ENCODE measurements at places on chromosomes 6 and 20.

GRCh38 chr6:97073903-97074302 lies 149.4 kb downstream of the KLHL32 start:
- DNase-seq, result no peak

GRCh38 chr6:169158691-169159090 lies 95.0 kb downstream of the THBS2 start:
- DNase-seq, result no peak

DNA sequence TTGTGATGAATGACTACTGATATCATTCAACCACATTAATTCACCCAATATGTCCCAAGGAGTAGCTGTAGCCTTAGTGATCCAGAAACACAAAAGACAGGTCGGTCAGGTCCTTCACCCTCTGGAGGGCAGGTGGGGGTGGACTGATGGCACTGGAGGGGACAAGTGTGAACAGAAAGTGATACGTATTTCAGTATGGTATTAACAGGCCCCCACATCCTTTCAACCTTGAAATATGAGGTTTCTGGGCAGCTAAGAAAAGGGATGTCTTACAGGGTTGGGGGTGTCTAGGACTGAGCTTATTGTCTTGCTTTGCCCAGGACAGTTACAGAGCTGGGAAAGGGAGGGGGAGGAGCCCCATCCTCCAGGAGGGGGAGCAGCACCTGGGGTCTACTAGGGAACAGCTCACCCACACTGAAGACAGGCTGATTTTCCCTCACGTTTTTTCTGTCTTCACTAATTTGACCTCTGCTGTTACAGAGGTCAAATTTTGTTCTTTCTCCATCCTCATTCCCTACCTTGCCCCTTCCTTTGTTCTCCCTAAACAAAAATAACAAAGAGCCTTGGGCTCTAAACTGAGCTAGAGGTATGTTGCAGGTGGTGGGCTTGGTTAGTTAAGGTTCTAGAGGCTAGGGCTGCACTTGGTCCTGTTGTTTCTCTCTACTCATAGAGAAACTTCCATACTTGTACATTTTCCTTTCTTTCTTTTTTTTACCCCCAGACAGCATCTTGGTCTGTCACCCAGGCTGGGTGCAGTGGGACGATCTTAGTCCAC lies 38.0 kb upstream of the EEF1A1 start:
- no peak for DNase-seq

GRCh38 chr6:46848684-46849360 lies 55.6 kb downstream of the MEP1A start:
- DNase-seq, result peak; percentile 30

DNA sequence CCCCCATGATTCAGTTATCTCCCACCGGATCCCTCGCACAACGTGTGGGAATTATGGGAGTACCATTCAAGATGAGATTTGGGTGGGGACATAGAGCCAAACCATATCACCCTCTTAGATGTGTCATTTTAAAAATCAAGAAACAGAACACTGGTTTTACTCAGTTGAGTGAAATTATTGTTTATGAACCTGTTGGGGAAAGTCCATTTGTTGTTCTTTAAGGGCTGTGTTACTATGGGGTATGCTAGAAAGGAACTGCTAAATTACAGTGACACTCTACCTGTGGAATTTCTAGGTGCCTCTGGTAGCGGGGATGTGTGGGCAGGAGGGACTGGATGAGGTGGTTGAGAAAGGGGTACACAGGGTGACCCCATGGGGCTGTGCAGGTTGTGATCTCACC lies 28.9 kb downstream of the STX11 start:
- no peak for DNase-seq

DNA sequence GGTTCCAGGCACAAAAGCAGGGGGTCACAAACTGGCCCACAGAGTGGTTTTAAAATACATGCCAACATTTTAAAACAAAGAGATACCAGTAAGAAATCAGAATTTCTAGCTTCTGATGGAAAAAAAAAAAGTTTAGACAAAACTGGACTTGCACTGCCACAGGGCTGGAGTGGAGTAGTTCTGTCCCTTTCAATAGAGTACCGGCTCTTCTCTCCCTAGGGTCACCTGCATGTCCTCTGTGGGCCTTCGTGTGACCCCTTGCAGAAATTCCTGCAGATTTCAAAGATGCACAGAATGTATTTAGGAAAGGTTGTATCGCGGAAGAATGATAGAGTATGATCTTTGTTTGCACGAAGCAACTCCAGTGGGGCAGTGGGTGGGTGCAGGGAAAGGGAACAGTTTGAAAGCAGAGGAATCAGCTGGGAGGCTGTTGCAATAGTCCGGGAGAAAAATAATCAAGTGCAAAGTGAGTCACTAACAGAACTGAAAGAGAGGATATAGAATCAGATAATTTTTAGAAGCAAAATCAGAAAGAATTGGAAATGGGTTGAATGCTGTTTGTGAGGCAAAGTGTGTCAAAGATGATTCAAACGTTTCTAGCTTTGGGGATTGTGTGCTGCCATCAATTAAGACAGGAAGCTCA lies 97.3 kb upstream of the STXBP5 start:
- DNase-seq, result no peak

- DNase-seq, result no peak
Measured at GRCh38 chr6:29965873-29966601, 23.7 kb downstream of the HLA-A start.

GRCh38 chr6:155528335-155528734 lies 72.7 kb upstream of the NOX3 start:
- no peak for DNase-seq

- no peak for DNase-seq
Measured at GRCh38 chr6:52566853-52567279, 10.0 kb downstream of the TRAM2 start.

- no peak for DNase-seq
Measured at GRCh38 chr6:19873031-19873430, 35.9 kb downstream of the ID4 start.

GRCh38 chr6:130670142-130670541 lies 157.1 kb upstream of the SMLR1 start:
- no peak for DNase-seq

- no peak for DNase-seq
Measured at GRCh38 chr6:38236631-38237030, 403.1 kb downstream of the BTBD9 start.

DNA sequence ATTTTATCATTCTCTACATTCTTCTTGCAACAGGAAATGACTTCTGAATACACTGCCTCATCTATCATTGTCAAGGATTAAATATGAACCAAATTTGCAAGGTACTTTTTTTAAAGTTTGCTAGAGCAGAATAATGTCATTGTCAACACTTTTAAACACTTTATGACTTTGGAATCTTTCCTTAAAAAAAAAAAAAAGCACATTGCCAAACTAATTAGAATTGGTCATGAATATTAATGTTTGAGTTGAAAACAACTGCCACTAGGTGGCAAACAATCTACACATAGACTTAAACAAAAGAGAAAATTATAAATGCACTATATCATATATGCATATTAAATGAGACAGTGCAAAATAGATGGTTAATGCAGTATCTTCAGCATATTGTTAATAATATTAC lies 32.5 kb upstream of the TMEM244 start:
- DNase-seq, result no peak

GRCh38 chr6:131900231-131900630 lies 50.9 kb downstream of the CCN2 start:
- DNase-seq, result no peak

GRCh38 chr20:53760025-53760441 lies 166.4 kb upstream of the ZNF217 start:
- DNase-seq, result no peak

- DNase-seq, result no peak
Measured at GRCh38 chr6:11795403-11795802, 16.8 kb upstream of the ADTRP start.

DNA sequence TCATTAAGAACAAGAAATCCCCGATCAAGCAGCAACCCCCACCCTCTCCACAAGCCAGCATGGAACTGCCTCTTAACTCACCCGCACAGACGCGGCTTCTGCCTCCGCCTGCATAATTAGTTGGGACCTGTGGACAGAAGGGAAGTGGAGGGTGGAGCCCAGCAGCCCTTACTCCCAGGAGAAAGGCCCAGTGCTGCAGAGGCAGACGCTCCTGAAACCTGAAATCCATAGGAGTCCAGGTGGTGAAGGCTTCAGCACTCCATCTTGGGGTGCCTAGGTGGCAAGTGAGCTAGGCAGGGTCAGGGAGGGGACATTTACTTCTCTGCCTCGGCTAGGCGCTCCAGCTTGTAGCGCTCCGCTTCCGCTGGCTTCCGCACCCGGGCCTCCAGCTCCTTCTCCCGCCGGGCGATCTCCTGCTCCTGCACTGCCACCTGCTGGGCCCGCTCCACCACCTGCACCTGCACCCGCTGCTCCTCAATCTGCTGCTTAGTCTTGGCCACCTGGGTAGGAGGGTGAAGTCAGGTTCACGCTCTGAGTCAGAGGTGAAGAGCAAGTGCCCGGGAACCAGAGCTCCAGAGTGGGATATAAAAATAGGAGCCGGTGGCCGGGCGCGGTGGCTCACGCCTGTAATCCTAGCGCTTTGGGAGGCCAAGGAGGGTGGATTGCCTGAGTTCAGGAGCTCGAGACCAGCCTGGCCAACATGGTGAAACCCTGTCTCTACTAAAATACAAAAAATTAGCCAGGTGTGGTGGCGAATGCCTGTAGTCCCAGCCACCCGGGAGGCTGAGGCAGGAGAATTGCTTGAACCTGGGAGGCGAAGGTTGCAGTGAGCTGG lies 10.7 kb downstream of the TUBB start:
- peak; percentile 75 for DNase-seq

GRCh38 chr6:130598021-130598989 lies 228.9 kb upstream of the SMLR1 start:
- DNase-seq, result no peak

GRCh38 chr6:83536034-83536646 lies 23.8 kb downstream of the PRSS35 start:
- DNase-seq, result peak; percentile 23

DNA sequence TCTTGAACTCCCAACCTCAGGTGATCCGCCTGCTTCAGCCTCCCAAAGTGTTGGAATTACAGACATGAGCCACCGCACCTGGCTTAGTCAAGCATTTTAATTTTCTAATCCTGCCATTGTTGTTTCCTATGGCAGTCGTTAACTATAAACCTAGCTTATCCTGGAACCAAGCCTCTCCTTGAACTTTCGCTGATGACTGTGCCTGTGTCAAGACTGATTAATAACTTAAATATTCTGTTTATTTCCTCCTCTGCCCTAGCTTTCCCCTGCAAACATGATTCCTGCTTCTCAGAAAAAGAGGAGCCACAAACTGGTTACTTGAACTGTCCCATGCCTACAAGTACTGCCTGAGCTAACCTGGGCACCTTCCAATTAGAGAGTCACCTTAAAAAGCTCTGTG lies 1.5 kb downstream of the VNN1 start:
- DNase-seq, result no peak

DNA sequence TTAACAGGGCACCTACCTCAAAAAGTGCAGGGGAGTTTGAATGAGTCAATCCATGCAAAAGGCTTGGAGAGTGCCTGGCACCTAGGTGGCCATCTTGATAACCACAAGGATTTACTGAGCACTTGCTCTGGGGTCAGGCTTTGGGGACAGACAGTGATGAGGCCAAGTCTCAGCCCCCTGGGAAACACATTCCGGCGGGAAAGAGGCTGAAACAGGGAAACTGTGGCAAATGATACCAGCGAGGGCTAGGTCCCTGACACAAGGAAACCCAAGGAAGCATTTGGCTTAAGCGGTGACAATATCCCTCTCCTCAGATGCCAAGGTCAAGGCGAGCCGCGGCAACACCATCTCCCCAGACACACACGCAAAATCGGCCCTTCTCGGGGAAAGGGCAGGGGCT lies 527 bp upstream of the DOK5 start:
- DNase-seq, result no peak

- no peak for DNase-seq
Measured at GRCh38 chr6:118502169-118502568, 45.9 kb upstream of the PLN start.

DNA sequence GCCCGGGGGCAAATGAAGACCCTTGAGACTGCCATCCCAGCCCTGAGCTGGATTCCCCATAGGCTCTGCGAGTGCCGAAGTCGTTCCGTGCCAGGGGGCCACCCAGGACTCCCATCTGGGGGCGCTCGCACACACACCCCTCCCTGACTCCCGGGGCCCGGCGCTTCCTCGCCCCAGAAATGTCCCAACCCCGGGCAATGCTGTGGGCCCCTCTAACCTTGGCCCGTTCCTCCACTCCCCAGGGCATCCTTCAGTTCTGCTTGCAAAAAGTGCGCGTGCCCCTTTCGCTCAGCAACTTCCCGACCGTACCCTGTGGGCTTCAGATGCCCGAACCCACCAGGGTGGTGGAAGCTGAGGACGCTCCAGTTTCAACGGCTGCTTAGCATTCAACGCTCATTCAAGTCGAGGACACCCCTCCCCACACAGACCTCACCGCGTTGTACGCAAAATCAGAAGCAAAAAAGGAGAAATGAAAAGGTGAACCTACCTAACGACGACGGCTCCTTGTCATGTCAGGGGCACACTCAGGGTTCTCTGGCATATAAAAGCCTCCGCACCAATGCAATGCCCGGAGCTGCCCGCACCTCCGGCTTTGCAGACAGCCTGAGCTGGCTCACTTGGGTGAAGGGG lies 25.3 kb downstream of the RIPOR2 start:
- DNase-seq, result no peak

- DNase-seq, result no peak
Measured at GRCh38 chr6:137122612-137123011, 50.8 kb downstream of the IL22RA2 start.

- no peak for DNase-seq
Measured at GRCh38 chr6:109916759-109917158, 61.4 kb upstream of the GPR6 start.

DNA sequence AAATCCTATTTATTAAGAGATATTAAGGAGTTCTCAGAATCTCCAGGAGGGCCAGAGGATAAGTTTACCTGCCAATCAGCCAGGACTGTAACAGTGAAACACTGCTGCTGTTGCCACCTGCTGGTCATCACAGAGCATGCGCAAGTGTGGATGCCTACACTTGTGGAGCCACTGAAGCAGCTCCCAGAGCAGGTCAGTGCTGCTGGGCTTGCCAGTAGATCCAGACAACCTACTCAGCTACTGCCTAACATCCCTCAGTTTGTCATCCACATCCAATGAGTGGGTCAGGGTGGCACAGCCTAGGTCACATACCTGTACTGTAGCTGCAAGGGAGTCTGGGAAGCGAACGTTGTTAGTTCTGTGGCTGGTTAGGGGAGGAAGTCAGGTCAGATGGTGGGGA lies 18.3 kb upstream of the NHSL1 start:
- DNase-seq, result peak; percentile 40

DNA sequence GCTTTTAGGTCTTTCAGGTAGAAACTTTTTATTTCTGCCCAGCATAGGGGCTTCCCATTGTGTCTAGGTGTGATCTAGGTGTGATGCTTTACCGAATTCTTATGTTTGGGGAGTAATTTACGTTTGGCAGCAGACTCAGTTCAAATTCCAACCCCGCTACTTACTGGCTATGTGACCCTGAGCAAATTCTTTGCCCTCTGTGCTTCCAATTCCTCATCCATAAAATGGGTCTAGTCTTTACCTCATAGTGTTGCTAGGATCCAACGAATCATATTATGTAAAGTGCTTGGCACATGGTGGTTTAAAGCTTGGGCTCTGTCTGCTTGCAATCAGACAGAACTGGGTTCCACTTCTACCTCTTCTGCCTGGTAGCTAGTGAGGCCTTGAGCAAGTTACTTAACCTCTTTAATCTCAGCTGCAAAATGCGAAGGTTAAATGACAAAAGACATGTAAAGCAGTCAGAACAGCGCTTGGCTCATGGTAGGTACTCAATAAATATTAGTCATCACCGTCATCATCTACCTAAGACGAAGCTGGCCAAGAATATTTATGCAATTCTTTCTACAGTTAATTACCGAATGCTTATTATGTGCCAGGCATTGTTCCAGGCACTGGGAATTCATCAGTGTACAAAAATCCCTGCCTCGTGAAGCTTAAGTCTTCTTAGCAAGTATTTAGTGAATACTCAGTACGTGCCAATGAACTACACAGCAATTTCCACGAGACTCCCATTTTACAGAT lies 1.0 kb downstream of the NSFL1C start:
- no peak for DNase-seq

GRCh38 chr6:1703923-1704322 lies 94.2 kb downstream of the FOXC1 start:
- DNase-seq, result no peak
